Stimulated activated CD4-positive, alpha-beta T cell treated with anti-CD3 and anti-CD28 coated beads, Interleukin-12 subunit alpha, Interleukin-12 subunit beta, amount 100 ng/mL, for 24 hours (primary cell): ENCODE measurements at places on chromosomes 12 and 14.

GRCh38 chr14:41604721-41605531 is 1.8 kb upstream of the LRFN5 start:
- no peak for DNase-seq

DNA sequence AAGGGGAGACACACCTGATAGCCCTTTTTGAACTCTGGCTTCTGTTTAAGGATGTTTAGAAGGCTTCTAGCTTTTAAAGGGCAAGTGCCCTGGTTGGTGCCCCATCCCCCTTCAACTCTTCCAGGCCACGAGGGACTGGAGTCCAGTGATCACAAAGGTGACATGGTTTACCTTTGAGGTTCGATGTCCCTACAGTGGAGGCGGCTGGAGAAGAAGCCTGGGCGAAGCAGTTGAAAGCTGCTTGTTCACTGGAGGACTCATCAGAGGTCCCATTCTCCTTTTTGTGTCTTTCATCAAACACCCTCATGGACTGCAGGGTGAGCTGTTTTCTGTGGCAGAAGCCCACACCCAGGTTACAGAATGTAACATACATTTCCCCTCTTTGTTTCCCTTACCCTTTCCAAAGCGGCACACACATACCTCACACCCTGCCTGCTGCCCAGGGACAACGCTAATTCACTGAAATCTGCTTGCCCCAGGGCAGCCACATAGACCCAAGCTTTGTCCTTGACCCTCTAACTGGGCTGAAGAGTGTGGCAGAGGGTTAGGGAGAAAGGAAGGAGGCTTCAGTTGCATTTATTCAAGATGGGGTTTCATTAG is 7.7 kb downstream of the TBX3 start:
- no peak for DNase-seq

GRCh38 chr14:81550001-81550637 is 16.5 kb upstream of the SEL1L start:
- no peak for DNase-seq

DNA sequence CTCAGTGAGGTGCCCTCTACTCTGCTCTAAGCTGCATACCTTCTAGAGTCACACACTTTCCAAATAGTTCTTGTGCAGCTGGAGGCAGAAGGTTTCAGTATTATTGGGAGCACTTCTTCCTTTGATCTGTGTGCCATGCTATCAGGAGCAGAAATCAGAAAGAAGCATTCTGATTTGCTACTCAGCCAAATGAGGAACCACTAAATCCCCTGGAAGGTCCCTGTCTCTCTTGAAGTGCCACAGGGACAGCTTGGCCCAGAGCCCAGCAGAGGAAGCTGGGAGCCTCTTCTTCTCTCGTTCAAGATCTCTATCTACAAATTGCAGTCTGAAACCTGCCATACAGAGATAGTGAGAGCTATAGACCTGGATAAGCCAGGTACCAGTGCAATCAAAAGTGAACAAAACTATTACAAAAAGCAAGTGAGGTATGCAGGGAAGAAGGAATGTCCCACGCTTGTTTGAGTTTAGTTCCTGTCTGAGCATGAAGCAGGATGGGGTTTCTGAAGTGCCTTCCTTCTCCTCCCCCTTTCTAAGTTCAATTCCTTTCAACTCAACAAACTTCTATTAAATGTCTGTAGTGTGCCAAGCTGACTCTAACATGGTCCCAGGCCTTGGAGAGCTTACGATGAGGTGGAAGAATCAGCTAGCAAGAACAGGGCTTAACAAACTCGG is 100.9 kb upstream of the PARP11 start:
- no peak for DNase-seq

- DNase-seq = no peak
Measured at GRCh38 chr12:49233842-49234526, 30.9 kb upstream of the TUBA1C start.

GRCh38 chr14:24712909-24713308 is 78.9 kb upstream of the GZMB start:
- no peak for DNase-seq

DNA sequence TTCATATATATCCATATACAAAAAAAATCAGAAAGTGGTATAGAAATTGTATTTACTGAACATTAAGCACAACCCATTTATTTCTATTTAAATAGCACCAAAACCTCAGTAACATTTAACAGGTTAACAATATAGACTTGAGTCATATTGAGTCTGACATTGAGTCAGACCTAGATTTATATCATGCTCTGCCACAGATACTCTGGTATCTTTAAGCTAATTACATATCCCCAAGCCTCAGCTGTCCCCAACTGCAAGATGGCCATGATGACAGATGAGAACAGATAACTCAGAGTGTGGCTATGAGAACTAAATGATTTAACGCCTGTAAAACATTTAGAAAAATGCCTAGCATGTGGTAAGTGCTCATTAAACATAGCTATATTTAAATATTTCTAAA is 40.3 kb downstream of the IFNG start:
- no peak for DNase-seq

DNA sequence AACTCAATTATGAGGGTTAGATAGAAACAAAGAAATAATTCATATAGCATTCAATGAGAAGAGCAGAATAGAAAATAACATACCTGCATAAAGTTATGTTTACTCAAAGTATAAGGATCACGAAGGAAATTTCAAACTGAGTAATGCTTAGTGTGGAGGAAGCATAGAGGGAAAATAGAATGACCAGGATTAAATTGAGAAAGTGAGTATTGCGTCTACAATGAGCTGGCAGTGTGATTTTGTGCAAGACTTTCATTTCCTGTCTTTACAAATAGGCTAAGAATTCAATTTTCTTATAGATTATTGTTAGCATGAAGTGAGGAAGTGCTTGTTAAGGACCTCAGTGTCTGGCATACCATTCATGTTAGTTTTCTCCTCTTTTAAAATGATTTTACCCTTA is 12.0 kb downstream of the ADGRD1 start:
- DNase-seq = no peak

DNA sequence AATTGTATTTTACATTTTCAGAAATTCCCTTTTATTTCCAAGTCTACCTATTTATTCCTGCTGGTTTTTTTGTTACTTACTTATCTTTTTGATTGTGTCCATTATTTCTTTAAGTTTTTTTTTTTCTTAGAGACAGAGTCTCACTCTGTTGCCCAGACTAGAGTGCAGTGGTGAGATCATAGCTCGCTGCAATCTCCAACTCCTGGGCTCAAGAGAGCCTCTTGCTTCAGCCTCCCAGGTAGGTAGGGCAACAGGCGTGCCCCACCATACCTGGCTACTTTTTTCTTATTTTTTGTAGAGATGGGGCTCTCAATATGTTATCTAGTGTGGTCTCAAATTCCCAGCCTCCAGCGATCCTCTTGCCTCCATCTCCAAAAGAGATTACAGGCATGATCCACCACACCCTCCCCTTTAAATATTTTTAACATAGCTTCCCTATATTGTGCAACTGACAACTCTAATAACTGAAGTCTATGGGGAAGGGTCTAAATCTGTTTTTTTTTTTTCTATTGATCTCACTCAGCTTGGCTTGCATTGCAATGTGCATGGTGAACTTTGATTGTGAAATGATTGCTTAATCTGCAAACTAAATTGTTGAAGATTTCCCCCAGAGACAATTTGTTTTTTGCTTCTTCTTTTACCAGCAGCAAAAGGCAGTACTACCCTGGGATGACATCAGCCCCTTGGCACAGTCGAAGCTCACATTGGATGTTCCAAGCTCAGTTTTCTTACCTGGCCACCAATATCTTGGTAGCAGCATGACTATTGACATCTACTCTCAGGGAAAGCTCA is 25.7 kb upstream of the COCH start:
- no peak for DNase-seq

DNA sequence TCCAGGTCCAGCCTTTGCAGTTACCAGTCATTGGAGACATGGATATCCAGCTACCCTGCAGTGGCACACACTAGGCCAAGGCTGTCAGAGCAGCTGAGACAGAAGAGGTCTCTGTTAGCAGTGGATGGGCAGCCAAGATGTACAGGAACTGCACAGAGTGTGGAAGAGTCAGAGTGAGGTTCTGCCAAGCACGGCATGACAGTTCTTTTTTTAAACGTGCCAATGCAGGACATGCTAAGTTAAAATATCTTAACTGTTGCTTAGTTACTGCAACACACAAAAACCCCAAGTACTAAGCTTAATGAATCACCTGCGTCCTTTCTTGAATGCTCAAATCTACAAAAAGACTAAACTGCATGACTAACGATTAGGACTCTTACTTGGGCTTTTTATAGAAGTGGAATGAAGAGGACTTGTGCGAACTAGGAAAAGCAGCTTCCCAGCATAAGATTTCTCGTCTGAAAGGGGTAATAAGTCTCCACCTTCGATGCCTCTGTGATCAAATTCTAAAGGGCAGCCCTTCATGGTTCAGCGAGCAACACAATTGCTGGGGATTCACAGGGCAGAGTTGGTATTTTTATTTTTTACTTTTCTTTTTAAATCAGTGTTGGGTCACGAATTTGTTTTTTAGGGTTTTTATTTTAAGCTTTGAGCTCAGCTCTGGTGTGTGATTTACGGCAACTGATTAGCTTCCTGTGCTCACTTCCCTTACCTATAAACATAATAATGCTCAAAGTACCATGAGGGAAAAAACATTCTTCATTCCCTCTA is 20.6 kb downstream of the MAPK1IP1L start:
- no peak for DNase-seq
